ENCODE measurements at places on chromosomes 7 and 10.

GRCh38 chr7:90484706-90485105 is 15.3 kb downstream of the PTTG1IP2 start:
- no peaks in the 10 kb centered on the region for H3K36me3 ChIP-seq
- no peak overlapping the region for H3K4me3 ChIP-seq
- DNase-seq, result no peak
- no peaks in the 10 kb centered on the region for H3K4me1 ChIP-seq
- no peaks in the 10 kb centered on the region for H3K27me3 ChIP-seq

GRCh38 chr7:116577320-116577871 is 52.6 kb downstream of the CAV1 start:
- H3K27me3 ChIP-seq, result peaks cover 12% of the 10 kb centered on the region
- H3K27ac ChIP-seq, result no peak overlapping the region
- no peak overlapping the region for H3K4me3 ChIP-seq
- H3K4me1 ChIP-seq, result no peaks in the 10 kb centered on the region
- no peaks in the 10 kb centered on the region for H3K36me3 ChIP-seq

DNA sequence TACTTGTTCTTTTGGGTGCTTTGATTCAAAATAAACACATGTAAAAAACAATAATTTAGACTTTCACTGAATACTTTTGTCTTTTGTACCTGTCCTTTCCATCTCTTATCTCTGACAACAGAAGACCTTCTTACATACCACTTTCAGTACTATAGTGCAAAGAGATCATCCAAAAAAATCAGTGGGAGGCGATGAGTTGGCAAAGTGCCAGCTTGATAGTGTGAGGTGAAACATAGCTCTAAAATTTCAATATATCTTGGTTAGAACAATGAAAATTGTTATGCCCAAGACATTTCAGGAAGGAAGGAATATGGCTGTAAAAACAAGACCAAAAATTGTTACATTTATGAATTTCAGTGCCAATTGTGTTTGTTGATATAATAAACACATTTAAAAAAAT is 390.2 kb upstream of the COBL start:
- no peaks in the 10 kb centered on the region for H3K36me3 ChIP-seq
- no peak overlapping the region for H3K27ac ChIP-seq
- H3K4me1 ChIP-seq, result no peaks in the 10 kb centered on the region
- no peaks in the 10 kb centered on the region for H3K27me3 ChIP-seq
- no peak overlapping the region for H3K4me3 ChIP-seq
- no peak for DNase-seq

DNA sequence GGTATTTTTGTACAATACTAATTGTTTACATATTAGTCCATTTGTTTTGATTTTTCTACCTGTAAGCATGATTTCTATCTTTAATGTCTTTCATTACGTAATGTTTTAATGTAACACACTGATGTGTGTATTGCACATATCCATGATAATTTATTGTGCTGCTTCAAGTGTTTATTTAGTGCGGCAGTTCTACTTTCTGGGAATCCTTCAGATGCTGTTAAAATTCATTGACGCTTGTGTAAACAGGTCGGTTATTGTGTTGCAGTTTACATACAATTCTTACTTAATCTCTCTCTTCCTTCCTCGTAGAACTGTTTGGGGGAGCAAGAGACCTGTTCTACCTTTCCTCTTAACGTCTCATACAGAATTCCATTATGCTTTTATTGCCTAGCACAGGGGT is 6.9 kb downstream of the TMEM60 start:
- peaks cover 14% of the 10 kb centered on the region for H3K4me1 ChIP-seq
- DNase-seq, result no peak
- no peak overlapping the region for H3K27ac ChIP-seq
- no peaks in the 10 kb centered on the region for H3K27me3 ChIP-seq

GRCh38 chr7:19491821-19492452 is 216.9 kb downstream of the POLR1F start:
- H3K4me1 ChIP-seq, result no peaks in the 10 kb centered on the region
- no peaks in the 10 kb centered on the region for H3K27me3 ChIP-seq
- H3K36me3 ChIP-seq, result no peaks in the 10 kb centered on the region
- H3K4me3 ChIP-seq, result no peak overlapping the region

DNA sequence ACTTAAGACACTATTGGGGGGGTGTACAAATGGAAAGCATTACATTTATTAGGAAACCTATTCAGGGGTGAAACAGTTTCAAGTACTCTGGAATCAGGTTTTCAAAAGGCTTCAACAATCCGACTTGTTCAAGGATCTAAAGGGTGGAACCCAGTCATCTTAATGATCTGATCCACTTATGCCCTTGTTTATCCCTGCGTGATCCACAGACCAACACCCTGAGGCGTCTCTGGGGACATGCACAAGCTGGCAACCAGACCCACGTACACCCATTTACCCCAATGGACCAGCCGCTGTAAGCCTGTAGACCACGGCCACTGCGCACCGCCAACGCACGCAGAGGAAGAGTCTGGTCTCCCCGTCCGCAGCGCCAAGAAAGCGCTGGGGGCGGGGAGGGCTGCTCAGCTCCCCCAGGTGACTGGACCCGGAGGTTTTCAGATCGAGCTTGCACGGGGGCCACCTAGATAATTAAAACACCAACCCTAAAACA is 13.4 kb downstream of the HNRNPF start:
- peak overlapping the region; percentile 91 for H3K27ac ChIP-seq
- peak overlapping the region; percentile 62 for H3K4me3 ChIP-seq
- no peaks in the 10 kb centered on the region for H3K27me3 ChIP-seq
- H3K36me3 ChIP-seq, result peaks cover 81% of the 10 kb centered on the region

DNA sequence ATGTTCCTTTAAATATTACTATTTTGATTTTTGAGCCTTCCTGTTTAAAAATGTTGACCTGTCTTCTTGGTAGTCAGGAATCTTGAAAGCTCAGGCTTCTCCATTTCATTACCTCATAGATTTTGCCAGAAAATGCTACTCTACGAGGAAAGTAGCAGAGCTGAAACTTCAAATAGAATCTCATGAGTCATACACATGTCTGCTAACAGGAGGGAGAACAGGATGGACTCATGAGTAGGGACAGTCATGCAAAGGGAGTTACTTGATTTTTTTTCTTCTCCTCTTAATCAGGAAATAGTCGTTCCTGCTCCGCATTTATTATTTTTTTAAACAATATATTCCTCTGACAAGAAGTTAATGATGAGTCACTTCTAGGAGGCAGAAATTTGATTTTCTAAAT is 37.0 kb upstream of the MINDY3 start:
- no peak for DNase-seq
- no peak overlapping the region for H3K4me3 ChIP-seq
- H3K36me3 ChIP-seq, result no peaks in the 10 kb centered on the region
- H3K27ac ChIP-seq, result no peak overlapping the region

All from DND-41 (cell line).